GM13976 (cell line): ENCODE measurements at places on chromosomes 4 and X.

- DNase-seq: no peak
These were observed 132.8 kb downstream of the CAMK2D start for GRCh38 chr4:113628711-113629110.

DNA sequence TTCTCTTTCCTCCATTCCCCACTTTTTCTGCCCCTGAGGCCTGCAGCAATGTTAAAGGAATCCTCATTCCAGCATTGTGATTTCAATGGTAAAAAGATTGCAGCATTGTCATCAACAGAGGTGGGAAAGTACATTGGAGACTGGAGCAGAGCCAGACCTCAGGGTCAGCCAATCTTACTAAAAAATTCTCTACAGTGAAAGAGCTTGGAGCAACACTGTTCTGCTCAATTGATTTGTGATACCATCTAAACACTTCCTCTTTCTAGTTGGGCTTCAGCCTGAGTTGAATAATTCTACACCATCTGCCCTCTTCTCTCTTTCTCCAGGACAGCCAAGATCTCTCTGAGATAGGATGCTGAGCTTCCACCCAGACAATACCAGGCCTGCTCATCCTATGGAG, 176.5 kb downstream of the AR start:
- no peak for DNase-seq

DNA sequence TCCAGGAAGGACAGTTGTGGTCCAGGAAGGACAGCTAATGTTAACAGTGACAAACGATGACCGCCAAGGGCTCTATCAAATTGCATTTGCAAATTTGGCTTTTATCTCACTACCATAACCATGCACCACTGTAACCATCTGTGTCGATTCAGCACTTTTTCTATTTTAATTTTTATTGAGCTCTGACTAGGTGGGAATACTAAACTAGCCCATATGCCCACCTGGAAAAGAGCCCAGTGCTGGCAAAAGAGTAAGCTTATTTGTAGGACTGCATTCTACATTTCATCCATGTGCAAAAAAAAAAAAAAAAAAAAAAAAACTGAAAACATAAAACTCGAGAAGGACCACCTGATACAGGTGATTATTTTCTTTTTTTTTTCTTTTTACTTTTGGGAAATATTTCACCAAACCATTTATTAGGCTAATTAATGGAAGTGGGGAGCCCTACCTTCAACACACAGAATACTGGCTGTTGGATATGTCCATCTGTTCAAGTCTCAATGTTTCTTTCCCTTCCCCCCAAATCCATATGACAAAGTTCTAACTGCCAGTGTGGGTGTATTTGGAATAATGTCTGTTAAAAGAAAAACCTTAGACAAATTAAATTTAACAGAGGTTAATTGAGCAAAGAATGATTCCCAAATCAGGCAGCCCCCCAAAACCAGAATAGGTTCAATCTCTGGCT, 99.5 kb upstream of the MXRA5 start:
- no peak for DNase-seq

GRCh38 chr4:42398871-42399331, 1.6 kb downstream of the SHISA3 start:
- DNase-seq: no peak

GRCh38 chr4:101707596-101707995, 82.9 kb upstream of the BANK1 start:
- DNase-seq: no peak

GRCh38 chr4:53431052-53431451, 53.6 kb downstream of the FIP1L1 start:
- DNase-seq: no peak

DNA sequence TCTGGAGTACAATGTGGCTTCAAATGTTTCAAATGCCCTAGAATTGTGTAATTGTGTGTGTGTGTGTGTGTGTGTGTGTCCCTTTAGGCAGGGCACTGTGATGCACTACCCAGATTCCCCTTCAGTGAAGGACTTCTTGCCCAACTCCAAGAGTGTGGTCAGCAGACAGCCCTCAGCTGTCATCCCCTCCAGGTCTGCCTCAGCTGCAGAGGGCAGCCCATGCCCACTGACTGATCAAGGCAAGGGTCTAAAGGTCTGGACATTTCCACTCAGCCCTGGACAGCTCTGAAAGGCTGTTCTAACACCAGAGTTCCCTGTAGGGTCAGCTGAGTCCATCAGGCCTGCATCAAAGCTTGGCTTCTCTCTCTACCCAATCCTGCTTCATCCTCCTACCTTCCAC, 83.9 kb upstream of the USP9X start:
- DNase-seq: no peak

- no peak for DNase-seq
These were observed 46.0 kb downstream of the LNX1 start for GRCh38 chr4:53545273-53545672.
